Panc1 (cell line): ENCODE measurements at places on chromosomes 1 and 21.

DNA sequence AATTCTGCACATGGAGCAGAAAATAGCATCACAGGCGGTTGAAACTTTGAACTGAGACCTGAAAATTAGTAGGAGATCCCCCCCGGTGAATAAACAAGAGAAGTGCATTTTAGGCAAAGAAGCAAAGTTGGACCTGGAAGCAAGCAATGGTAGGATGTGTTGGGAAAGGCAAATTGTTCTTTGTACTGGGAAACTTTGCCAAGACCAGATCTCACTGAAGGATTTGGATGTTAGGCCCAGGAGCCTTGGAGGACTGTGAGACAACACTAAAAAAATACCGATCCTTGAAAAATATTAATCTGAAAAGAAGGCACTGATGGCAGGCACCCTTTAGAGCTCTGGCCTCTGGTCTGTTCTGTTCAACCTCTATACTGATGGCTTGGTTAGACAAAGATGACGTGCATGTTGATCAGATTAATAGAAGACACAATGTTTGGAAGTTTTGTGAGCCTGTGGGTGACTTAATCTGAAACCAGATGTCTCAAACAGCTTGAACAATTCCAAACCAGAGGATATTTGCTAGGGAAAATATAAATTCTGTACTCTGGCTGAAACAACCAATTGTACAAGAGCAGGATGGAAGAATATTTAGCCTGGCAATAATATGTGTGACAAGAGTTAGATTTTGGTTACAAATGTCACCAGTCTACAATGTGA is 108.4 kb downstream of the ROR1 start:
- no peak for DNase-seq

GRCh38 chr1:25959611-25960010 is 38.3 kb downstream of the PAFAH2 start:
- no peak for DNase-seq

DNA sequence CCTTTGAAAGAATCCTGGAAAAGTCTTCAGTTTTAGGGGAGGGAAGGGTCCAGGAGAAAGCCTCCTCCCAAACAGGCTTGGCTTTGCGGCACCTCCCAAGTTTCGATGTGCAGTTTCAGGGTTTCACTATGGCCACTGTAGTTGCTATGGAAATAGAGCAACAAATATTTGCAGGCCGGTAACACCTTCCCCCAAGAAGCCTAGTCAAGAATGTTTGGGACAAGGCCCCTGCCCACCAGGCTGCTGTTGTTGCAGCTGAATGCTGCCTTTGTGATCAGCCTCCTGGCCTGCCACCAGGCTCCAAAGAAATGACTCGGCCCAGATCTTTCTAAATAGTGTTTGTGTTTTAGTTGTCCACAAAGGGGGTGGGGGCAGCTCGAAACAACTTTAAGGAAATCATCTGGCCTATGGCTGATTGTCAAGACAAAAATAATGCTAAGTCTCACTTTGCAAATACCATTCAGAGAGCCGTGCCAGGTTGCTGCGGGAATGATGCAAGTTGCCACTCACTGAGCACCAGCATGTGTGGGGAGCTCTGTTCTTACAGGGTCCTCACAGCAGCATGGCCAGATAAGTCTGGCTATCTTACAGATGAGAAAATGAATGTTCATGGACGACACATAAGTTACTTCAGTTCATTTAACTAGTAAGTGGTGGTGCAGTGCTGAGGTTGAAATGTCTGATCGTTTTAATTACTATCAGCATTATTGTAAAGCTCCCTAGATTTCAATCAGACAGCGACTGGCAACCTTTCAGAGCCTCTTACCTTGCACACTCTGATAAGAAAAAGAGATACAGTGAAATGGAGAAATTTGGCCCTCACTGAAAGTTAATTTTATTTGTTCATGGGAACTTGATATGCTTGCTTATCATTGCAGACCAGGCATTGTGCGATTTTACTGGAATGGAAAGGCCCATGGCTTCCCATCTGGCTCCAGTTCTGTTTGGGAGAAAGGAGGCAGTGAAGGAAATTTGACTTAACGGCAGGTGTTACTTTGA is 91.2 kb upstream of the JUN start:
- DNase-seq: no peak

GRCh38 chr1:98322086-98322485 is 339.4 kb upstream of the SNX7 start:
- no peak for DNase-seq

DNA sequence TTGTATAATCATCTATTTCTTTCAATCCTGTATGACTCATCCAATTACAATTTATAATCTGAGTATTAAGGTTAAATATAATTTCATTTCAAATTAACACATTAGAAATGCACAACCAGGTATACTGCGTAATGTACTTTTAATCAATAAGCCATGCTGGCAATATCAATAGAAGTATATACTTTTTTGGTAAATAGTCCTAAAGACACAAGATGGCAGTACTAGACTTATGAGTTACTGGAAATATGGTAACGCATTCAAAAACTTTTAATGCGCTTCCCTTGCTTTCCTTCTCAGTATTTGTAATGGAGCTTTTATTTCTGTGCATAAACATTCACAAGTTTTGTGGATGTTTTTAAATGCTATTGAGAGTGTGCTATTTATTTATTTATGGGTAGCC is 1162.0 kb upstream of the TMPRSS15 start:
- DNase-seq: no peak

DNA sequence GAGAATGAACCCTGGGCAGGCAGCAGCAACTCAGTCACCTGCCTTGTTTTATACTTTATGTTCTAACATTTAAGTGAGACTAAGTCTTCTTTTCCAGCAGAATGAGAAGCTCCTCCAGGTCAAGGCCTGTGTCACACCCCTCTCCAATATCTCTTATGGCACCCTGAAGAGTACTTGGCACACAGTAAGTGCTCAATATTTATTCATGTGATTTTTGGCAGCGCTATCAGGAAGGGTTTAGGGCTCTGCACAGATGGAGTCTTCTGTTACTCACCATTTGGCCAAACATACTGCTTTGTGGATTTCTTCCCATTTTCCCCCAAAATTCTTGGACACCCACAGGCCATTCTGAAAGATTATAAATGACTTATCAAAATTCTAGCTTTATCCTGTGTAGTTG is 43.8 kb upstream of the MYBPHL start:
- no peak for DNase-seq

DNA sequence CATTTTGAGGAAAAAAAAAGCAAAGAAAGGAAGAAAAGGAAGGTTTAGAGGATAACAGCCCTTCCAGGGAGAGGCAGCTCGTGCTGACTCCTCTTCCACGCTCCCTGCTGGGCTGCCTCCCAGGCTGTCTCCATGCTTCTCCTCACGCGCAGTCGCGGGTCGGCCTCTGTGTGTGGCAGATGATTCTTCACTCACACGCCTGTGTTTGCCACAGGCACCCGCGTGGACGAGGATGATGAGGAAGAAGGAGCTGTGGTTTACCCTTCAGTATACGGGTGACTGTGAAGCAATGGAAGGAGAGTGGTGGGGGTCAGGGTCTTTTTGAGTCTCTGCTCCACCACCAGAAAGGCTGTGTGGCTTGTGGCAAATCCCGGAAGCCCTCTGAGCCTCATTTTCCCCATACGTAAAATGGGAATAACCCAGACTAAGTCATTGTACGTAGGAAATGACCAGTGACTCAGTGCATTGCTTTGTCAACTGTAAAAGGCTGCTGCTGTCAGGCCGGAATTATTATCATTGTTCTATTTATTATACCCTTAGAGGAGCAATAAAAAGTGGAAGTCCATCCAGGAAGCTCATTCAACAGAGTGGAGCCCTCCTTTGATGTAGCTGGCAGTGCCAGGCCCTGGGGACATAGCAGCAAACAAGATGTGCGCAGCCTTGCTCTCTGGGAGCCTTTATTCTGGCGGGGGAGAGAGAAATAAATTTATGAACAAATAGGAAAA is 11.9 kb upstream of the SH2D2A start:
- no peak for DNase-seq

GRCh38 chr1:183034682-183035081 is 11.5 kb downstream of the LAMC1 start:
- no peak for DNase-seq

DNA sequence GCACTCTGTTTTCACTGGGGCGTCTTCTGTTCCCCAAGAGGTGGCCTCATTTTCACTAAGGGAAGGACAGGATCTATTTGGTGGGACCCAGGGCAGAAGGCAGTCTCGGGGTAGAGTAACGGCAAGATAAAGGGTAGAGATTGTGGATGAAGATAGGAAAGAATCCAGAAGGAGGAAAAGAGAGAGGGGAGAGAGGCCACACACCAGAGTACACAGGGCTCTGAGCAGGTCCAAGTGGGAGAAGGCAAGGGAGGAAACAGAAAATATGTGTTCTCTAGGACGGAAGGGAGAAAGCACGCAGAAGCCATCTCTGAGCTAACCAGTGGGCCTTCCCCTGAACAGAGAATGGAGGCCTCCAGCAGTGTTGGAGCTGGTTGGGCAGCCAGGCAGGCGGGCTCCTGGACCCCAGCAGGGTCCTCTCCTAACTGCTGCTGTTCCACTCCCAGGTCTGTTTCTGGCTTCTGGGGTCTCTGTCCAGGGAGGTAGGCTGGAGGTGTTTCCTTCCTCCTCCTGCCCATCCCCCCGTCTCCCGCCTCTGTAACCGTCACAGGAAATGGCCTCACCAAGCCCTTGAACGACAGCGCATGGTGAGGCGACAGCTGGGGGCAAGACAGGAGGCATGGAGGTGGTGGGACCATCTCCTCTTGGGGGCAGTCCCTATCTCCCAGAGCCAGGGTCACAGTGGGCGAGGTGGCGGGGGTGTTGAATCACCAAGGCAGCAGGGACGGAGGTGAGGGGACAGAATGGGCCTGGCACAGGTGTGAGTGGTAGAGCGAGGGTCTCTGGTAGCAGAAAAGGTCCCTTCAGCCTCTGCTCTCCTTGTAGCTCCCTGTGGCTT is 649 bp downstream of the PTPN7 start:
- no peak for DNase-seq

DNA sequence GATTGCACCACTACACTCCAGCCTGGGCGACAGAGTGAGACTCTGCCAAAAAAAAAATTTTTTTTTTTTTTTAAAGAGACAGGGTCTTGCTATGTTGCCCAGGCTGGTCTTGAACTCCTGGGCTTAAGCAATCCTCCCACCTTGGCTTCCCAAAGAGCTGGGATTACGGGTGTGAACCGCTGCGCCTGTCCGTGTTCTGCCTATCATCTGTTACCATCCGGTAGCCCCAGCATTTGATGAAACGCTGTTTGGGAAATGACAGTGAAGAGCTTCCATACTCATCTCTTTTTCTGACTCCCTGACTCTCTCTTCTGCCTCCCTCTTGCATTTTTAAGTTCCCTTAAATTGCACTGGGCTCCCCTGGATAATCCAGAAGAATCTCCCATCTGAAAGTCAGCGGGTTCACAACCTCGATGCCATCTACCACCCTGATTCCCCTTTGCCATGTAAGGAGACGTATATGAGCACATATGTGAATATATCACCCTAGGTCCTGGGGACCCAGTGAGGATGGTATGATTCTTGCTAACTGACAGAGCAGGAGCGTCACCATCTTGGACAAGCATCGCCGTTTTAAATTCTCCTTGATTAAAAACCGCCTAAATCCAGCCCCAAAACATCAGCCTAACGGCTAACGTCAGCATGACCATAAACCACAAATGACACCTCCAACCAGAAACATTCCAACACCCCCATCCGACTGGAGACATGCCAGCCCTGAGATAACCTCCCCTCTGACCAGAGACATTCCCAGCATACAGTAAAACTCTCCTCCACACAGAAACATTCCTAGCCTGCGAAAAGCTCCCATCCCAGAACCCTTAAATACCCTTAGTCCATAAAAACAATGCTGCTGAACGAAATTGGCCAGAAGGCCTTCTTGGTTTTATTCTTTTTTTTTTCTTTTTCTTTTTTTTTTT is 12.4 kb downstream of the TNFRSF8 start:
- DNase-seq: no peak

DNA sequence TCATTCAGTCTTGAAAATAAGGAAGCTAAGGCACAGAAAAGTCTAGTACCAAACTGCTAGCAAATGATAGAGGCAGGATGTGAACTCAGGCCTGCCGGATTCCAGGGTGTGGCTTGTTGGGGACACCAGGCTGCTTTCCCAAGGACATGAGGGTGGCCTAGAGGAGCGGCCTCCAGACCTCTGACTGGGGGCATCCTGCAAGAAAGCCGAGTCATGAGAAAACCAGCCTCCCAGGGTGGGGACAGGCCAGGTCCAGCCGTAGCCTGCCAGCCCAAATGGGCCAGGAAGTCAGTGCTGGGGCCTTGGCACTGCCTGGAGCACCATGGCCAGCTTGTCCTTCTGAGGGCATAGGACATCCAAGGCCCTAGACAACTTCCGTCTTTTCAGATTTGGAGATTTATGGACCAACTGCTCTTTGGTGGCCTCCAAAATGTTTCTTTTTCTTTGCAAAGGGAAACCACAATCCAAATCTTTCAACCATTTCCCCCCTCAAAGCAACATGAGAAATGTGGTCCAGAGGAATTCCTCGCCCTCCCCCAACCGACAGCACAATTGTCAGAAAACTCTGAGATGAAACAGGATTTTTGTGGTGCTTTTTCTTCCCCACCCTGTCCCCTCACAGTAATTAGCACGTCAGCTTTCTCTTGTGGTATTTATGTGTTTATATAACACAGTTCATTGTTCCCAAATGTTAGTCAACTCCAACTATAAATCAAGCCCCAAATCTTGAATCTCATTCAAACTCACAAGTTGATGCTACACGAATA is 212.3 kb downstream of the KAZN start:
- DNase-seq: no peak

DNA sequence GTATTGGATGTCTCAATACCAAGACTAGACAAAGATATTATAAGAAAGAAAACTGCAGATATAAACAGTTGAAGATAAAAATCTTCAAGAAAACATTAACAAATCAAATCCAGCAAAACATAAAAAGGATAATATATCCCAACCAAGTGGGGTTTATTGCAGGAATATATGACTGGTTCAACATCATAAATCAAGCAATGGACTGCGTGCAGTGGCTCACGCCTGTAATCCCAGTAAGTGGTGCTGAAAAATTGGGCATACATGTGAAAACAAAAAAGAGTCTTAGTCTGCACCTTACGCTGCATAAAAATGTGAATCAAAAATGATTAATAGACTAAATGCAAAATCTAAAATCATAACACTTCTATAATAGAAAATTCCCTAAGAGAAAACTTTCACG is 112.9 kb upstream of the PDE4B start:
- DNase-seq: no peak

DNA sequence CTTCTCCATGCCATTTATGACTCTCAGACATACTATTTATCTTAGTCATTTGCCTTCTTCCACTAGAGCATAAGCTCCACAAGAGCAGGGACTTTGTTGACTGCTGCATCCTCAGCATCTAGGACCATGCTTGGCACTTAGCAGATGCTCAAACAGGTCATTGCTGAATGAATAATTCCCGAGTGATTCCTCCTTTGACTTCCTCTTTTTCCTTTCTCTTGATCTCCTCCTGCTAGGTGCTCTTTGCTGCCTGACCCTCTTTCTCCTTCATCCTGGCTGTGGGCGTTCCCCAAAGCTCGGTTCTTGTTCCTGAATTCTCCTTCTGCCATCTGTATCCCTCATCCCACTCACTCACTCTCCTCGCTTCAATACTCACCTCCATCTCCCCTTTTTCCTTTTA is 23.5 kb downstream of the SYT6 start:
- no peak for DNase-seq

- DNase-seq: no peak
Measured at GRCh38 chr1:93257889-93258288, 77.4 kb downstream of the CCDC18 start.
